RCC 7860 (cell line): ENCODE measurements at places on chromosomes 11 and 22.

DNA sequence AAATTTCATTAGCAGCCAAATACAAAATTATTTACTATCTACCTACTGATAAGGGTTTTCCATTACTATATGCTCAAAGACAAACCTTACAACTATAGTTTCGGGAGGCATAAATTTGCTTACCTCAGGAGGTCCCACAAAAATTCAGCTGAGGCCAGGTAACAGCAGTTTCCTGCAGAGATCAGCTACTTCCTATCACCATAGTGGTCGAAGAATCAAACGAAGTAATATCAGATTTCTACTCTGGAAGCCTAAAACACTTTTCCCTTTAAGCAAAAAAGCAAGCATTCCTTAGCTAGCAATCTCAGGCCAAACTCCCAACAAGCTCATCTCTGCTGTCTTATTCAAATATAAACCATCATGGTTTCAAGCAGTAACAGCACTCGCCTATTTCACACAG is 3.1 kb downstream of the NAP1L4 start:
- no peak for DNase-seq

GRCh38 chr11:20388096-20389055 is 860 bp downstream of the PRMT3 start:
- no peak for DNase-seq

GRCh38 chr11:111982541-111983186 is 42.5 kb upstream of the DLAT start:
- DNase-seq = no peak

- DNase-seq = no peak
Observed at GRCh38 chr22:27370269-27370668, 431.3 kb downstream of the MN1 start.

- no peak for DNase-seq
Observed at GRCh38 chr11:96204366-96204659, 138.7 kb downstream of the MAML2 start.

DNA sequence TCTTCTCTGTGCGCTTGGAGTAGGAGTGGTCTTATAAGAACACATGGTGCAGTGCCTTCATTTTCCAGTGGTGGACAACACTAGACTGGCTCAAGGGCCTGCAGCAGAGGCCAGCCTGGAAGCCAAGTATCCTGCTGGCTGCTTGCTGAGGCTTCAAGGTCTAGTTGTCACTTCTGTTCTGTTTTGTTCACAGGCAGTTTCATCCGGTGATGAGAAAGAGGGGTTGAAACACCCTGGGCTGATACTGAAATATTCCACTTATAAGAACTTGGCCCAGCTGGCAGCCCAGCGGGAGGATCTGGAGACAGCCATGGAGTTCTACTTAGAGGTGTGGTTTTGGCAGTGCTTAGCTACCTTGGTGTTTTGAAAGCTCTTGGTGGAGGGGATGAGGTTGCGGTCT is 29.8 kb downstream of the CABIN1 start:
- DNase-seq = no peak

GRCh38 chr22:41731609-41732008 is 32.3 kb downstream of the MEI1 start:
- no peak for DNase-seq

DNA sequence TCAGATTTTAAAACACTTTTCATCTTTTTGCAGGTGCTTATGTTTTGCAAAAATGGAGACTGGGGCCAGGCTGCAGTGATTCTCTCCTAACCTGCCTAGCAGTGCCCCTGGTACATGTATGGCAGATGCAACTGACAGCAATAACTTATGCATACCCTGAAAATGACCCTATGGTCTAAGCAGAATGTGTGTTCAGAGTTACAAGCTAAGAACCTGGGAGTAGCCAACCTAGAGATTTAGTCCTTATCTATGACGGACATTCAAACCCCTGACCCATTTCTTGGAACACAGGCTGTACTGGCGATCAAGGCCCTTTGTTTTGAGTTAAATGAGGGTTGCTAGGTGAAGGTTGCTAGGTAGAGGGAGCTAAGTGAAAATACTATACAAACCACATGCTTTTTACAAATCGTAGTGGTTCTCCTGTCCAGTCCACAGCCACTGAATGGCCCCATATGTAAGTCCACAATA is 184.9 kb upstream of the SESN3 start:
- no peak for DNase-seq

DNA sequence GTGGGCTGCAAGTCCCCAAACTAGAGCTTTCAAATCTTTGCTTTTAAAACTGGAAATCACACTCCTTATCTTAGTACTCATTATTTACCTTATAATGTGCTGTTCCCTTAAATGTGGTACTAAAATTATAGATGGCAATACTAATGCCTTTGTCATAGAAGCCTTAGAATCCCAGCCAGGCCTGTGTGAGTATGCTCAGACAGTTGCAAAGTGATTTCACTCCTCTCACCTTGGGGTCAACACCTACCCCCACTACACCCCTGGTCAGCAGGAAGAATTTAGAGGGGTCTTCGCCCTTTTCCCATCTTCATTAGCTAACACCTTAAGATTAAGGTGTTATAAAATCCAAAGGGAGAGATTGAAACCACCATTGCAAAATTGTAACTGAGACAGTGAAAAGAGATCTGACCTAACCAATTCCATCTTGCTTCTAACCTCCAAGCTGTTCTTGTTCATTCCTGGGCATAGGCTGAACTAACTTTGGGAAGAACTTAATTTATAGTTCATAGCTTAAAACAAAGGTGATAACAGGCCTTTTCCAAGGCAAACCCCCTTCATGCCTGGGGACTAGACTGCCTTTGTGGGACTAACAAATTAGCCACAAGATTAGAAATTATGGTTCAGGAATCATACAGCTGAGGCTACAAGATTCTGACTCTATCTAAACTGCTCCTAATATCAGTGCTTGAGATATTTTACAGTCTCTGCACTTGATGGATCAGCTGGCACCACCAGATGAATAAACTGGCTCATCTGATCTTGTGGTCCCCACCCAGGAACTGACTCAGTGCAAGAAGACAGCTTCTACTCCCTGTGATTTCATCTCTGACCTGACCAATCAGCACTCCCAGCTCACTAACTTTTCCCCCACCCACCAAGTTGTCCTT is 10.4 kb upstream of the MRPL17 start:
- DNase-seq = peak; percentile 50

DNA sequence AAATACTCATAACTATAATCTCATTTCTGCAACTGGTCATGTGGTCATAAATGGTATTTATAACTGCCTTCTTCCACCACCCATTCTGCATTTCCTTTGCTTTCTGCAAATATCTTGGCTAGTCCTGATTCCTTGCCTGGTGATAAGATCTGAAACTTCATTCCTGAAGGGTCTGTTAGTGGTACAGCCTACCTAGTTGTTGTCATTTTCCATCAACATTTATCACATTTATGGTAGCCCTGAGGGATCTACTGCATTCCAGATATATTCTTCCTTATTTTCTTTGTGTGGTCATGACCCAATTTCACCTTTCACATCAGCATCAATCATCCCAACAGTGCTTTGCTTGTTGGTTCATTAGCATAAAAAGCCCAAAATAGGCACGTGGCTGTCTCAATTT is 50.1 kb downstream of the DDX6 start:
- DNase-seq = no peak

- no peak for DNase-seq
Observed at GRCh38 chr22:49699476-49699875, 128.2 kb downstream of the BRD1 start.

DNA sequence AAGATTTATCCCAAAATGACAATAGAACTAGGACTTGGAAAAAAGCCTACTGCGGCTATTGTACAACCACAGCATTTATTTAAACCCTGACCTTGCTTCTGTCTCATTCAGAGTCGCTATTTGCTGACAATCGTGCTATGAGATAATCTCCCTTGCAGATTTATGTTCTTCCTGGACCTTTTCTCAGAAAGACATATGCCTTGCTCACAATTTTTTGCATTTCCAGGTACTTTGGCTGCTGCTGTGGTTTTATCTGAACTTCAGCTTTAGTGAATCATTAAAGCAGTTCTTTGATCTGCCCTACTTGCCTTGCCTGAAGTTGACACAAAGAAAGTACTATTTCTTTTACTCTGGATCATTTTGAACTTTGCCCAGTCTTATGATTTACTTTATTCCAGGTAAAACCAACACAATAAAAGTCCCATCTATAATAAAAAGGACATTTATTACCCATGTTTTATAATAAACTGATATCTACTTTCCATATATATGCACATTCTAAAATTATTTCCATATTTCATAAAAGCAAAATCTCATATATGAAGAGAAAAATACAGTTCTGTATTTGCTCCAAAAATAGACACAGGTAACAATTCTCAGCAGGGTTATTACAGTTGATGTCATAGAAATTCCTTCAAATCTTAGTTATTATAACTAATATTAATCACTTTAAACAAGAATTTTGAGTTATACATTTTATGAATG is 63.4 kb upstream of the CARD18 start:
- DNase-seq = no peak

DNA sequence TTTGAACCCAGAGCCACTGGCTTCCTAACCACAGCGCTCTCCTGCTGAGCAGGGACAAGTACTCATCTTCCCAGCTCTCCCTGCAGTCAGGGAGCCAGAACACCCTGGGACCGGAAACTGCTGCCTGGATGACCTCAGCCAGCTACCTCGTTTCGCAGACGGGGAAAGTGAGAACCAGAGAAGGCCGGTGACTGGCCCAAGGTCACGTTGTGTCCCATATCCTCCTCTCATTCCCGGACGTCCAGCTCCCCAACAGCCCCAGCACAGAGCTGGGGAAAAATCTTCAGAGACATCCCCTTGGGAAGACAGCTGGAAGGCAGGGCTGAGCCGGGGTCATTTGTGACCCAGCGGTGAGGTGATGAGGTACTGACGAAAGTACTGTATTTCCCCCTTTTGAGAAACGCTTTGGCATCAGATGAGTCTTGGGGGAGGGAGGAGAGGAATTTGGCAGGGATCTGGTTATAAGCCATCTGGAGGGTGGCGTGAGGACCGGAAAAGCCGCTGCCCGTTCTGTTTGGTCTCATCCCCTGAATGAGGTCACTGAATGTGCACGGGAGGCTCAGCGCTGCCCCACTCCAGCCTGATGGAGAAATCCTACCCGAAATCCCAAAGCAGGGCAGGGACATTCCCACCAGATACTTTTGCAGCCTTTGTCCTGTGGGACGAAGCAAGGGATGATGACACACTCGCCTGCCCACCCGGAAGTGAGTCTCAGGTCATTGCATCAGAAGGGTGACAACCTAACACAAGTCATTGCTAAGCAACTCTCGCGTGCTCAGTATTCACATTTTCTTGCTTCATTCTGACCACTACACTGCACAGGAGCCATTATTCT is 41.1 kb downstream of the LIF start:
- DNase-seq = peak; percentile 97

DNA sequence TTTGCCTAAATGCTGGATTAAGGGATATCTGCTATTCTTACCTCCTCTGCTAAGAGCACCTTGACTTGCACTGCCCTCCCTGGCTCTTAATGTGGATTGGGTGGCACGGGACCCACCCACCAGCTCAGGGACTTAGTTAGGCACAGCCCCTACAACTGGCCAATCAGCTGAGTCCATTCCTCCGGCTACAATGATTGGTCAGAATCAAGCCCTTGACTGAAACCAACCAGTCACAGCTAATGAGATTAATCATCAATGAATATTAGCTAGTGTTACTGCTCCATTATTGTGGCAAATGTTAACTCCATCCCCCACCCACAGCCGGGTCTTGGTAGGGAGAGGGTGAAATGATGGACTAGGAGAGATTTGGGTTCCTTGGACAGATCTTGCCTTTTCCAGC is 328.0 kb downstream of the MN1 start:
- peak; percentile 71 for DNase-seq

GRCh38 chr11:16011396-16011795 is 344.9 kb downstream of the SOX6 start:
- no peak for DNase-seq

- no peak for DNase-seq
Observed at GRCh38 chr11:73239571-73240189, 21.6 kb downstream of the P2RY2 start.

DNA sequence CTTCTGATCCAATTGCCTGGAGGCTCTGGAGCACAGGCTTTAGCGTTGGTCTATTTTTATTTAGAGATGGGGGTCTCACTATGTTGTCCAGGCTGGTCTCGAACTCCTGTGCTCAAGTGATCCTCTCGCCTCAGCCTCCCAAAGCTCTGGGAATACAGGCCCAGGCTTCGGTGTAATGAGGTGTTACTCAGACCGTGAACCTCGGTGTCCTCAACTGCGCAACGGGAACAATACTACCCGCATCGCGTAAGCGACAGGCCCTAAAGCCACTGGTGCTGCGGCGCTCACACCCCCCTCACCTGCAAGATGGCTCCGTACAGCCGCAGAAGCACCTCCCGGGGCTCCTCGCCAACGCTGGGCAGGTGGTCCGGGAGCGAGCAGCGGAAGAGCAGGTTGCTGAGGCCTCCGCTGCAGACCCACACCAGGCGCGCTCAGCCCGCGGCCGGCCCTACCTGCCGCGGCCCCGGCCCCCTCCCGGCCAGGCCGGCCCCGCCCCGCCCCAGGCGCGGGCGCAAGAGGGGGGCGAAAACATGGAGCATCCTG is 628 bp downstream of the CHKB start:
- DNase-seq = no peak

GRCh38 chr11:28227460-28227859 is 119.3 kb downstream of the METTL15 start:
- DNase-seq = peak; percentile 2

DNA sequence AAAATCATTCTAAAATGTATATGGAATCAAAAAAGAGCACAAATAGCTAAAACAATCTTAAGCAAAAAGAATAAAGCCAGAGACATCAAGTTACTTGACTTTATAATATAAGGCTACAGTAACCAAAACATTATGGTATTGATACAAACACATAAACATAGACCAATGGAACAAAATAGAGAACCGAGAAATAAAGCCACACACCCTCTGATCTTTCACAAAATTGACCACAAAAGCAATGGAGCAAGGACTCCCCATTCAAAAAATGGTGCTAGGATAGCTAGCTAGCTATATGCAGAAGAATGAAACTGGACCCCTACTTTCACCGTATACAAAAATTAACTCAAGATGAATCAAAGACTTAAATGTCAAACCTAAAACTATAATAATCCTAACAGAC is 43.2 kb downstream of the GLYATL2 start:
- DNase-seq = no peak

- no peak for DNase-seq
Observed at GRCh38 chr22:34135749-34136148, 215.5 kb upstream of the LARGE1 start.

- no peak for DNase-seq
Observed at GRCh38 chr11:110061296-110061695, 31.9 kb upstream of the ZC3H12C start.

GRCh38 chr11:115280775-115281174 is 223.4 kb downstream of the CADM1 start:
- no peak for DNase-seq
